ENCODE measurements at places on chromosomes 4 and X. TPM values are rescaled to one million over a fixed set of nuclear protein-coding genes. Genes with fewer than 3 reads are reported as not detected.

DNA sequence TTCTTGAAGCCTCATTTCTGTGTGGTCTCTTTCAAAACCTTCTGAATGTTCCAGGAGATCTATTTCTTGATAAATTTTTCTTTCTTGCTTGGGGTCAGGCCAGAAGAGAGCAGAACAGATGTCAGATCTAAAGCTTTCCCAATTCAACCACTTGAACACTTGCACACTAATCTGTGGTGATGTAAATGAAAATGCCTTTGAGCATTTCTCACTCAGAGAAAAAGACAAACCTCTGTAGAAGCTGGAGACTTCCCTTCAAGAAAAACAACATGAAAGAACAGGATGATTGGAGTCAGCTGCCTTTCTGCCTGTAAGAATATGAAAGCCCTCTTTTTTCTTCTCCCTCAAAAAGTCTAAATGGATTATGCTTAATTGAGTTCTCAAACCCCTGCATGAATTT lies 11.2 kb downstream of the IGFBP7 start:
- DNase-seq, result no peak

DNA sequence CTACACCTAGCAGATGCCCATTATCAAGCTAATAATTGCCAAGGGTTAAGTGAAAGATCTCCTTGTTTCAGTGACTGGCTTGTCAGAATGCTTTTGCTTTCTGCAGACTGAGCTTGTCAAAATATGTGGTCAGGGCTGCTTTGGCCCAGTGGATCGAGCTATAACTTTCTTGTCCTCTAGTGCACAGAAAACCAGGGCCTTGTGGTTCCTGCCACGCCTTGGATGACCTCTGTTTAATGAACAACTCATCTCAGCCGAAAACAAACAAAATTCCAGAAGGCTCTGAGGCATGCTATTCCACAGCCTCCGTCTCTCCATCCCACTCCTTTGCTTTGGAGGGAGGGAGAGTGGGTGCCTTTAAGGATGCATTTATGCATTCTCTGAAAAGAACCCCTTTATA lies 11.3 kb downstream of the EVC start:
- DNase-seq, result no peak

DNA sequence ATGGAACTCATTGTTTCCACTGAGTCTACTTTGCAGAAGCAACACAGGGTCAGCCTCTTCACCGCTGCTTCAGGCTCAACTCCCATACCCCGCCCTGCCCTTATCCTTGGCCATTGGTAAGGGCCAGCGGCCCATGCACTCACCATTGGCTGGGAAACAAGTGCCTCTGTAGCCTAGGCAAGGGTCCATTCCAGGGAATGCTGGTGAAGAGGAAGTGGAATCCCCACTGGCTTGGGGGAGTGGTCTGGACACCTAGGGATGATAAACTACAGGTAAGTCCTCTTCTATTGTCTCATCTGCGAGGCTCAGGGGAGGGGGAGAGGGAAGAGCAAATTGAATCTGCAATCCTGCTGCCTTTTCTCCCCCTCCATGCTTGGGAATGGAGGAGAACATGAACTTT lies 153.1 kb downstream of the SH3BGRL start:
- no peak for DNase-seq

DNA sequence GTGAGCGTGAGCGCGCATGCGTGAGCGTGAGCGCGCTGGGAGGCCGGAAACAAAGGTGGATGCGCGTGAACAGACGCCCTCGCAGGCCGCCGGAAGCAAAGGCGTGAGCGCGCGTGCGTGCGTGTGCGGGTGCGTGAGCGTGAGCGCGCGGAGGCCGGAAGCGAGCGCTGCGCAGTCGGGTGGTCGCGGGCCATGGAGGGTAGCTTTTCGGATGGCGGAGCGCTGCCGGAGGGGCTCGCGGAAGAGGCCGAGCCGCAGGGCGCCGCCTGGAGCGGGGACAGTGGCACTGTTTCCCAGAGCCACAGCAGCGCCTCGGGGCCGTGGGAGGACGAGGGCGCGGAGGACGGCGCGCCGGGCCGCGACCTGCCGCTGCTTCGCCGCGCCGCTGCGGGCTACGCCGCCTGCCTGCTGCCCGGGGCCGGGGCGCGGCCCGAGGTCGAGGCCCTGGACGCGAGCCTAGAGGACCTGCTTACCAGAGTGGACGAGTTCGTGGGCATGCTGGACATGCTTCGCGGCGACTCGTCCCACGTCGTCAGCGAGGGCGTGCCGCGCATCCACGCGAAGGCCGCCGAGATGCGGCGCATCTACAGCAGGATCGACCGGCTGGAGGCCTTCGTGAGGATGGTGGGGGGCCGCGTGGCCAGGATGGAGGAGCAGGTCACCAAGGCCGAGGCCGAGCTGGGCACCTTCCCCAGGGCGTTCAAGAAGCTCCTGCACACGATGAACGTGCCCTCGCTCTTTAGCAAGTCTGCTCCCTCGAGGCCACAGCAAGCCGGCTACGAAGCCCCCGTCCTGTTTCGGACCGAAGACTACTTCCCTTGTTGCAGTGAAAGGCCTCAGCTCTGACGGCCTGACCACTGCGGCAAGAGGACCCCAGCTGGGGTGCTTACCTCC lies at the start of gene BLOC1S4:
Gene BLOC1S4, plus strand, starts transcription at position 157 of the 894 bp plus-strand sequence. Its CDS starts 36 bp downstream, at position 193.
- peak; percentile 81 for DNase-seq

DNA sequence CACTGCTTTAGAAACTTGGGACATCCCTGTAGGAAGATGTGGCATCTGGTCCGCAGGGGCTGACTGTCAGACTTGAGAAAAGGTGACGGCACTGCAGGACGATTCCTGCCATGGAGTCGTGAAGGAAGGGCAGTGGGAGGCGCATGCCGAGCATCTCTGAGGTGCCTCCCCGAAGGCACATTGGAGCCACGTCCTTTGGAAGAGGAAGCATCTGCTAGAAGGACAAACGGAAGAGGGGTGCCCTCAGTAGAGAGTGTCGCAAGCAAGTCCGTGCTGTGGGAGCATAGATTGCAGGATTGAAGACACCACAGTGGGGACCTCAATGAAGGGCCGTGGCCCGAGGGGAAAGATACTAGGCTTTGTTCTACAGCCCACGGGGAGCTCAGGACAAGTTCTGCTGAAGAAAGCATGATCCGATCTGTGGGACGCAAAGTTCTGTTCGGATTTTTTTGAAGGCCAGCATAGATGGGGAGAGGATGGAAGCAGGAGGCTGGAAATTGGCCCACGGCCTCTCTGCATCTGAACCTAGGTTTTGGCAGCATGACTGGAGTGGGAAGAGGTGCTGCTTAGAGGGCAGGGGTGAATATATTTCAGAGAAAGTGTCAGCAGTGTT lies 24.2 kb upstream of the HELT start:
- DNase-seq, result no peak

SPIN2A gene
- 0.54 TPM for total RNA-seq
